ENCODE measurements at places on chromosomes 2 and 18.

- no peak for DNase-seq
Observed at GRCh38 chr18:23756590-23757436, 67.6 kb downstream of the LAMA3 start.

DNA sequence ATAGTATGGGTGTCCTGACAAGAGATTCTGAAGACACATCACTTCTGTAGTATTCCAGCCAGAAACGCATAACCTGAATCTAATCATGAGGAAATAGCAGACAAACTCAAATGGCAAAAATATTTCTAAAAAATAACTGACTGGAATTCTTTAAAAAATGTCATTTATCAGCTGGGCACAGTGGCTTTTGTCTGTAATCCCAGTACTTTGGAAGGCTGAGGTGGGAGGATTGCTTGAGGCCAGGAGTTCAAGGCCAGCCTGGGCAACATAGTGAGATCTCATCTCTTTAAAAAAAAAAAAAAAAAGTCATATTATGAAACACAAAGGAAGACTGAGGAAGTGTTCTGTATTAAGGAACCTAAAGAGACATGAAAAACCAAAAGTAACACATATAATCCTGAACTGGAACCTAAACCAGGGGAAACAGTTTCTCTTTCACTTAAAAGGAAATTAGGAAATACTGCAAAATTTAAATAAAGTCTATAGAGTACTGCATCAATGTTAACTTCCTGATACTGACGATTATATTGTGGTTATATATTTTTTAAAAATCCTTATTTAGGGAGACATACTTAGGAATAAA is 29.9 kb downstream of the SESTD1 start:
- no peak for DNase-seq

DNA sequence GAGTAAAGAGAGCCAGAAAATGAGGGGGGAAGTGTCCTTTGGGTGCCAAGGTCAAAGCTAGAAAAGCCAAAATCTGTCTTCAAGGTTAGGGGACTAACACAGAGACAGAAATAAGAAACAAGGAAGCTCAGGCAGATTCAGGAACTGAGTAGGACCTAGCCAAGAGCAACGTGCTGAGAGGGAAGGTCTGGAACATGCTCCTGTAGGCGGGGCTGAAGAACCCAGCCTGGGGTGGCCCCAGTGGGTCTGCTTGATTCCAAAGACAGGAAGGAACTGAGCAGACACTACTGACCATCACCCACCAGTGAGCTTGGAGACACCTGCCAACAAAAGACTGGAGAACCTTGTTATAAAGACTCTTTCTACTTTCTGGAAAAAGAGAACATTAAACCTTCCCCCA is 105.1 kb downstream of the SP3 start:
- DNase-seq: no peak

DNA sequence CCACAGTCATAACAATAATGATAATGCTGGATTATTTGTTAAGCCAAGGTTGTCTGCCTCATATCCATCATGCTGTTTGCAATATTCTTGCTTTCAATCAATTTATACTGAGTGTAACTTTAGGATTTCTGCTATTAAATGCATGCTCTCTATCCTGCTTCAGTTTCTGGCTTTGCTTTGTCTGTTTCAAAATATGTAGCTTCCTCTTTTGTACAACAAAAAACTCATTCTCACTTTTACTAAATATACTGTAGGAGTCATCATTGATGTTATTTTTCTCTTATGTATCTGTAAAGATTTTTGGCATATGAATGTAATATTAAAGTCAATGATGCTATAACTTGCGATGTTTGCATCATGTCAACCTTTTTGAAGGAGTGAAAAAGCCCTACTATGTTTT is 149.3 kb downstream of the GPD2 start:
- no peak for DNase-seq

DNA sequence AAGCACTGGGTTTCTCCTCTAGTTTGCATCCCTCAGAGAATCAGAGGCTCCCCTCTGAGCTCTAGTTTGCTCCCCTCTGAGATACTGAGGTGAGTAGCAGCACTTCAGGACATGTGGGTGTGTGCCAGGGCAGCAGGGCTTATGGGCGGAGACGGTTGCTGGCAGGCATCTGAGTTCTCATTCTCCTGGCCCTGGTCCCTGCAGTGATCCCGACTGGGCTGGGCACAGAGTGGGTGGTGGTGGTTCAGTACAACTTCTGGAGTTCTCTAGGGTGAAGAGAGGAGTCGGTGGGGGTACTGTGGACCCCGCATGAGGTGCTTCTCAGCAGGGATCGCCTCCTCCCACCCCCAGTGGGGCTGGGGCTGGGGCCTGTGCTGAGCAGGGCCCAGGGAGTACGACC is 47.9 kb downstream of the BOLA3 start:
- DNase-seq: no peak

- DNase-seq: no peak
Observed at GRCh38 chr2:231299267-231299666, 96.2 kb upstream of the B3GNT7 start.

GRCh38 chr18:31426871-31427406 is 20.6 kb upstream of the DSG3 start:
- DNase-seq: no peak

DNA sequence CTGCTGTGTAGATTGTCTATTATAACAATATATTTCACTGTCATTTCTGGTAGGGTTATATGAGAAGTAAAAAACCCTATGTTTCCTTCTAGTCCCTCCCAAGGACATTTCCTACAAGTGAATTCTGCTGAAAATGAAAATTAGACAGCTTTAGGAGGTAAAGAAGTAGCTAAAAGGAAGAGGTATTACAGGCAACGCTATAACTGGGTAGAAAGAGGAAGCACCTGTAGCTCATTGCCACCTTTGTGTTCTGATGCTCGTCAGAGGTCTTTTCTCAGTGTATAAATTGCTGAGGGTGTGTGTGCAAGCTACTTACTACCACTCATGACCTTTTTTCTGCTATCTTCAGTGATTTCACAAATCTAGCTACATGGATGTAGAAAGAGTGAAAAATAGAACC is 1.4 kb downstream of the DNAJC10 start:
- DNase-seq: no peak

DNA sequence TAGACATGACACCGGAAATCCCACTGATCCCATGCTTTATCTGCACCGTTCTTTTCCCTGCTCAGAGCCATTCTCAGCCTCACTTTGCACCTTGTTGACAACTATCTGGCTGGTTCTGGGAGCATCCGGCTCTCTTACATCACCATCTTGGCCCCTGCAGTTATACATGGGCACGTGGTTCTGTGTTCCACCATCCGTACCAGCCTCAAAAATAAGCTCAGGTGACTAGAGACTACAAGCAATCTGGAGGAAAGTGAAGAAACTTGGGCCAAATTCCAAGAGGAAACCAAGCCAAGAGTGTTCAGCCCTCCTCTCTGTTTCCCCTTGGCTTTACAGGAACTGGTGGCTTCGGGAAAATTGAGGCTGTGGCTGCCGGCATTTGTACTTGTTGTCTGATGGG is 244.6 kb upstream of the ACVR2A start:
- no peak for DNase-seq

- no peak for DNase-seq
Observed at GRCh38 chr2:74714691-74715080, 60.6 kb downstream of the SEMA4F start.

GRCh38 chr2:60849187-60849586 is 32.2 kb upstream of the REL start:
- DNase-seq: no peak

DNA sequence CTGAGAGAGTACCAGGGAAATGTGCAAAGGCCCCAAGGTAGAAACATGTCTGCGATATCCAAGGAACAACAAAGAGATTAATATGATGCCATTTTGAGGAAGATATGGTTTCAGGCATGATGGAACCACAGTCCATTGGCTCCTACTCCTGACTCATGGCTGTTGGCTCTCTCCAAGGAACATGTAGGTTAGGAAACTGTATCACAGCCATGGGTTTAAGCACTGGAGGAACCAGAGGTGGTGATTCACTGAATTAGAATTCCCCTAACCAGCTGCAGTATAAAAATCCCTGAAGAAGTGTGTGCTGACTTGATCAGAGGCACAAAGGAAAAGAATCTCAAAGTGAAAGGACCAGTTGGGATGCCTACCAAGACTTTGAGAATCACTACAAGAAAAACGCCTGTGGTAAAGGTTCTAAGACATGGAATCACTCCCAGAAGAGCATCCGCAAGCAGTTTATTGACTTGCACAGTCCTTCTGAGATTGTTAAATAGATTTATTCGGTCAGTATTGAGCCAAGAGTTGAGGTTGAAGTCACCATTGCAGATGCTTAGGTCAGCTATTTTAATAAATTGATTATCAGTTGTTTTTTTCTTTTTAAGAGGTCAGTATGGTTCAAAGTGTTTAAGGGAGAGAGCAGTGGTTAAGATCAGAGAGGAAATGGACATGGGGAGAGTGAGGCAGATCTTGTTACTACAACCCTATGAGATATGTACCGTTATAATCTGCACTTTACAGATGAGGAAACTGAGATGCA is 110.7 kb upstream of the OTX1 start:
- DNase-seq: no peak

- DNase-seq: no peak
Observed at GRCh38 chr18:77262643-77263465, 13.2 kb downstream of the GALR1 start.

- DNase-seq: no peak
Observed at GRCh38 chr2:198242093-198242492, 437.7 kb downstream of the PLCL1 start.

DNA sequence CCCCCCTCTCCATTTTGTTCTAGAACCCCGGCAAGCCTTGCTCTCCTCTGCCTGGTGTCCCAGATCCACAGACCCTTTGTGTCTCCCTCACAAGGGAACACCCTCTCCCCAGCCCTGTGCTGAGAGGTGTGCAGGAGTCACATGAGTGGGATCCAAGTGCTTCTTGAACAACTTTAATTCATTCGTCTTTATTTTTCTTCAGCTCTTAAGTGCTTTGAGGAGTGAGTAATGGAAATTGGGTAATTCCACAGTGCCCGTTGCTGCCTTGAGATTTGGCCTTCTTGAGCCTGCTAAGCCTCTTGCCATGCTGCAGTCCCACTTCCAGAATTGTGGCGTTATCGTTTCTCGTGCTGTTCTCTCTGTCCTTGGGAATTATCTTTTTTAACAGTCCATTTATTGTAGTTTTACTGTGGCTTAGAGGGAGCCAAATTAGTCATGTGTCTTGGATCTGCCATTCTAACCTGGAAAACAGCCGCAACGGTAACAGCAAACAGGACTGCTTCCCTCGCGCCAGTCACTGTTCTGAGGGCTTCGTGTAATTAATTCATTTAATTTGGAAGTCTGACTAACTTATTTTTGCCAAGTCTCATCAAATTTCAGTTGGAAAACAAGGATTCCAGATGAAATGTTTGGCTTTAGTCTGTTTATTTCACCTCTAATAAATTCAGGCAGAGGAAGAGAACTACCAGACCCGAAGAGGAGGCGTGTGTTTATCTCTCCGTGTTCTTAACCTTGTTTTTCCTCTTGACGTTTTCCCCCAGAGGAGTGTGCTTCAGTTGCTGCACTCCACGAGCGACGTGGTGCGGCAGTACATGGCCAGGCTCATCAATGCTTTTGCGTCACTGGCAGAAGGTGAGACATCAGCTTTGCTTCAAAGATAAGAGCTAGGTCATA is 72.0 kb downstream of the ARMC9 start:
- no peak for DNase-seq

GRCh38 chr2:118255771-118256372 is 167.6 kb downstream of the INSIG2 start:
- no peak for DNase-seq

- no peak for DNase-seq
Observed at GRCh38 chr2:209390839-209391238, 33.0 kb upstream of the MAP2 start.

- DNase-seq: no peak
Observed at GRCh38 chr2:104856973-104857261, 3.0 kb downstream of the POU3F3 start.

GRCh38 chr2:171512014-171512413 is 10.3 kb upstream of the CYBRD1 start:
- no peak for DNase-seq

GRCh38 chr18:39434223-39434920 is 1868.8 kb upstream of the CELF4 start:
- DNase-seq: no peak

DNA sequence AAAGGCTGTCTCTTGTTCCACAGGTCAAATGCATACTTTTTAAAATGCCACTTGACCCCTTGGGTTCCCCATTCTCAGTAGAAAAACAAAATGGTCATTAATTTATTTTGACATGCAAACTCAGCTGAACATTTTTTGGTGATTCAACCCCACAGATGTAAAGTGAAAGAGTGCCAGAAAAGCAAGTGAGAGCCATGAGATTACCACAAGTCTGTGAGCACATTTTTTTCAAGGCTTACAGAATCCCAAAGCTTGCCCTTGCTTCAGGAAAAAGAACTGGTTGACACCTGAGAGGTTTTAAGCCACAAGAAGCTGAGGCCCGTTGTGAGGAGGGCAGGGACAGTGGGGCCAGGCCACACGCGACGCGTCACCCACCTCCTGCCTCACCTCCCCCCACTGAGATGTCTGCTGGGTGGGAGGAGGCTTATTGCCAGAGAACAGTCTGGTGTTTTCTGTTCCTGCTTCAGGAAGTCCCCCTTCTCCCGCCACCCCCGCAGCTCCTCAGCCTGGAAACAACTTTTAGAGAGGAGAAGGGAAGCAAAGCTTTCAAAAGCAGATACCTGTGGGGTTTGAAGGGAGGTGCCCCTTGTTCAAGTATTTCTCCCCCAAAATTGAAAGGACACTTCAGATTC is 70.4 kb upstream of the CYP1B1 start:
- no peak for DNase-seq

GRCh38 chr2:32375228-32375892 is 18.5 kb downstream of the BIRC6 start:
- DNase-seq: no peak

- DNase-seq: no peak
Observed at GRCh38 chr18:56986829-56987228, 160.1 kb upstream of the BOD1L2 start.

DNA sequence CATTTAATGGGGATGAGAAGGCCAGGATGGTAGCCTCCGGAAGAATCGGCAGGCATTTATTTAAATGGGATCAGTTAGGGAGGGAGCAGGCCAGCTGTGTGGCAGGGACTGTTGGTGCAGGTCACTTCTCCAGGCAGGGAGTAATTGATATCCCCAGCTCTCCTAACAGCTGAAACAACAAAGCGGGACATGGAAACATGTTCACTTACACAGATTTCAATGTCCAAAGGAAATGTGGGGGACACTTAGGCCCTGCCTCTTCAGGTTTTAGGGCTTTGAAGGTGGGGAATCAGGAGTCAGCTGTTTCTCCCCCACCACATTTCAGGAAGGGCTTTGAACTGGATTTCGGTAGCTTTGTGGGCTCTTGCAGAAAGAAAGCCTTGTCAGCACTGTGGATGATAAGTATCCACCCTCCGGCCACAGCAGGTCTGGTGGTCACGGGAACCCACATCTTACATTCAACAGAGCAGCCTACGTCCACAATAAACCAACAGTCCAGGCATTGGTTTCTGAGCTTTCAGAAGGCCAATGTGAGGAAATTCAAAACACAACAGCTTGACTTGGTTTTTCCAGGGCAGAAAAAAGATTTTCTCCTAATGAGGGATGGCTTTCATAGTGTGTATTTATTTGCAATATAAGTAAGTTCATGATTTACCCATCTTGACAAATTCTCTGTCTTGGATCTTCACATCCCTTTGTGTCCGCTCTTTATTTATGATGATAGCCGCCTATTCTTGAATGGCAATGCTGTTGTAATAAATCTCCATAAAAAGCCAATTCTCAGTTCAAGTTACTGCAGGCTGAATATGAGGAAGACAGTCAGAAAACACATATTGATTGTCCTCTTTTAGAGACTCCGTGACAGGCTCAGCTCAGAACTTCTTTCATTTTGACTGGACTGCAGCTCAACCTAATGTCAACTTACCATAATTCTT is 96.6 kb upstream of the NRP2 start:
- no peak for DNase-seq

Data from stimulated activated CD8-positive, alpha-beta memory T cell treated with anti-CD3 and anti-CD28 coated beads, Interleukin-7, amount 100 ng/mL, for 24 hours (primary cell).